Endothelial cell of umbilical vein (primary cell): ENCODE measurements at places on chromosomes 3 and 15. TPM values are rescaled to one million over a fixed set of nuclear protein-coding genes. Genes with fewer than 3 reads are reported as not detected.

Gene HRG
- polyA plus RNA-seq = not detected in 2 replicates

Gene CD96
- not detected in 2 replicates for polyA plus RNA-seq

Gene ACOX2
- polyA plus RNA-seq = 10.5 and 10.7 TPM in 2 replicates

Gene SLC28A2
- polyA plus RNA-seq = not detected in 2 replicates

Gene FAH
- 18.7 TPM in 2 replicates for polyA plus RNA-seq

Gene PCOLCE2
- not detected in 2 replicates for polyA plus RNA-seq

GRCh38 chr3:10093678-10094077 lies 14.4 kb downstream of the FANCD2OS start:
- no peak for DNase-seq

- DNase-seq = peak; percentile 84
These were observed 1.8 kb upstream of the ZMYND10 start for GRCh38 chr3:50347187-50347813.

GRCh38 chr3:97950360-97950759 lies 21.9 kb downstream of the RIOX2 start:
- no peak for DNase-seq

- peak; percentile 48 for DNase-seq
These were observed 1.1 kb downstream of the TKT start for GRCh38 chr3:53254509-53255422.

DNA sequence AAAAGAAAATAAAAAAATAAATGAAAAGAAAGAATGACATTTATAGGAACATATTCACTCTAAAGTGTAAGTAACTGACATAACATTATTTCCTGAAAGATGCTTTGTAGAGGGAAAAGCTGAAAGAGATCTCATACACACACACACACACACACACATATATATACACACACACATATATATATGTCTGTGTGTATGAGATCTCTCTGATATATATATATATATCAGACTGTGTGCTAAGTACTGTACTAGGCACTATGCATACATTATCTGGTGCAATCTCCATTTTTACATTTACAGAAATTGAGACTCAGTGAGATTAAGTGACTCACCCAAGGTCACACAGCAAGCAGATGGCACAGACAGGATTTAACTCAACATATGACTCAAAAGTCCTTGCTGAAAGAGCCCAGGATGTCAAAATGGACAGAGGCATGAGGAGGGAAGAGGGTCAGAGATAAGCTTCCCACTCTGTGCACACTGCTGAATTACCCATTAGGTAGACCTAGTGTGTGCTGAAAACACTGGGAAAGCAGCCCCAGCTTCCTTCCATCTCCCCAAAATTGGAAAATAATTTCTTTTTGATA lies 15.0 kb downstream of the BHLHE40 start:
- no peak for DNase-seq

- DNase-seq = no peak
These were observed 139.2 kb upstream of the WNT5A start for GRCh38 chr3:55626279-55626665.

DNA sequence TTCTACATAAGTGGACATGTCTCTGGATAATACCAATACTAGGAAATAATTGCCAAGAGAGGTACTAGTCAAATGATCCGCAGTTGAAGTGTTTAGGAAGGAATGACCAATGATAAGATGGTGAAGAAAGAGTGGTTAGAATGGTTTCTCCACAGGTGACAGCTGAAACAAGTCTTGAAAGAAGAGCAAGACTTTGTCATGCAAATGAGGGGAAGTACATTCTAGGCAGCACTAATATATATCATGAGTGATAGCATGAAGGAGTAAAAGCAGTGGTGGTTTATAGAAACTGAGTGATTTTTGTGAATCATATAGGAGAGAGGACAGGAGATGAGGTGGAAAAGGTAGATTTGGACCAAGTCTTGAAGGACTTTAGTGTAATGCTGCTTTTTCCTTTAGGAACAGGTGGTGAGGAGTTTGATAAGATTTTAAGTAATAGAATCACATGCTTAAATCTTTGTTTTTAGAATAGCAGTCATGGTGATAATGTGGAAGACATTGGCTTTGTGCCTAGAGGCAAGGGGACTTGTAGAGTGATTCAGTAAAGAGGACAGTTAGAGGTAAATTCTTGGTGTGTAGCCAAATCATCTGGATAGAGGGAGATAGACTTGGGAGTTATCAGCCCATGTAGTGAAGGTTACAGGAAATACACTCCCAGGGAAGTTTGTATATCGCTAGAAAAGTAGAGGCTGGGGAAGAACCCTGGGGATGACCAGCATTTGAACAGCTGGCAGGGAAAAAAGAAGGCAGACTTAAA lies 31.9 kb downstream of the SLMAP start:
- DNase-seq = peak; percentile 29
